ENCODE measurements at places on chromosomes 3 and 15. TPM values are rescaled to one million over a fixed set of nuclear protein-coding genes. Genes with fewer than 3 reads are reported as not detected.
A peak's percentile ranks its signal among the peaks of the same experiment; 100 is the strongest.

- no peak overlapping the region for H3K27ac ChIP-seq
- no peaks in the 10 kb centered on the region for H3K4me1 ChIP-seq
These were observed 21.4 kb downstream of the CCR1 start for GRCh38 chr3:46186471-46187340.

- H3K27me3 ChIP-seq, result no peaks in the 10 kb centered on the region
- H3K4me3 ChIP-seq, result peak overlapping the region; percentile 59
- no peaks in the 10 kb centered on the region for H3K4me1 ChIP-seq
- H3K27ac ChIP-seq, result no peak overlapping the region
- H3K36me3 ChIP-seq, result no peaks in the 10 kb centered on the region
These were observed 779 bp downstream of the GRIP2 start for GRCh38 chr3:14539384-14539741.

- H3K4me3 ChIP-seq, result no peak overlapping the region
- no peaks in the 10 kb centered on the region for H3K27me3 ChIP-seq
- H3K36me3 ChIP-seq, result no peaks in the 10 kb centered on the region
- H3K27ac ChIP-seq, result no peak overlapping the region
- DNase-seq, result no peak
- H3K4me1 ChIP-seq, result no peaks in the 10 kb centered on the region
These were observed 304.9 kb upstream of the ADAMTS9 start for GRCh38 chr3:64992530-64993285.

- H3K27me3 ChIP-seq, result no peaks in the 10 kb centered on the region
- H3K4me3 ChIP-seq, result no peak overlapping the region
- no peaks in the 10 kb centered on the region for H3K4me1 ChIP-seq
- no peak overlapping the region for H3K27ac ChIP-seq
These were observed 189.2 kb upstream of the LPP start for GRCh38 chr3:187964760-187965159.

GRCh38 chr15:63523306-63523990, 19.1 kb downstream of the USP3 start:
- DNase-seq, result no peak
- no peaks in the 10 kb centered on the region for H3K36me3 ChIP-seq
- H3K27ac ChIP-seq, result peak overlapping the region; percentile 69
- H3K4me1 ChIP-seq, result peaks cover 42% of the 10 kb centered on the region
- H3K27me3 ChIP-seq, result no peaks in the 10 kb centered on the region
- no peak overlapping the region for H3K4me3 ChIP-seq

DNA sequence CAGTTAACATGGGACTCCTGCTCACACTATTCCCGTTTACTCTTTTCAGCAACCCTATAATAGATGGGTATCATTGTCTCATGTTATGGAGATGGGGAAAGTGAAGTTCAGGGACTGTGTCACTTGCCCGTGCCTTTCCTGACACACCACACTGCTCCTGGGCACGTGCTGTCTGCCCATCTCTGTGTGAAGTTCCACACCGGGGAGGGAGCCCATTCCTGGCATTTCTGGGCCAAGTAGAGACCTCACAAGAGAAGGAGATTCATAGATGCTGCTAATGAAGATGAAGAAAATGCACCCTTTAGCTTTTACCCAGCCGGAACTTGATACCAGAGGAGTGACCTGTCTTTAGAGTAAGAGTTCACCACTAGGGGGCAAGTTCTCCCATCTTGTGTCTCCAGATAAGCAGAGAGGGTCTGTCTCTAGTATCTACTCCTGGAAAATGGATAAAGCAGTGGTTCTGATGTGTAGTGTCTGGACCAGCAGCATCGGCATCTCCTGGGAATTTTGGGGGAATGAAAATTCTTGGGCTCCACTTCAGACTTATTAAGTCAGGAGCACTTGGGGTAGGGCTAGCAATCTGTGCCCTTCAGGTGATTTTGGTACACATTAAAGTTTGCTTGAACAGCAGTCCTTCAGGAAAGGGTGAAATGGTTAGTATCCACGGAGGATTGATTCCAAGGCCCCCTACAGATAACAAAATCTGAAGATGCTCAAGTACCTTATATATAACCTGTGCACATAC, 2.0 kb upstream of the TOPBP1 start:
- H3K4me3 ChIP-seq, result no peak overlapping the region
- H3K4me1 ChIP-seq, result no peaks in the 10 kb centered on the region
- no peaks in the 10 kb centered on the region for H3K27me3 ChIP-seq
- no peak for DNase-seq

- H3K36me3 ChIP-seq, result no peaks in the 10 kb centered on the region
- no peak overlapping the region for H3K4me3 ChIP-seq
- H3K4me1 ChIP-seq, result no peaks in the 10 kb centered on the region
- no peak for DNase-seq
- no peaks in the 10 kb centered on the region for H3K27me3 ChIP-seq
These were observed 70.1 kb upstream of the CCK start for GRCh38 chr3:42336103-42336502.

DNA sequence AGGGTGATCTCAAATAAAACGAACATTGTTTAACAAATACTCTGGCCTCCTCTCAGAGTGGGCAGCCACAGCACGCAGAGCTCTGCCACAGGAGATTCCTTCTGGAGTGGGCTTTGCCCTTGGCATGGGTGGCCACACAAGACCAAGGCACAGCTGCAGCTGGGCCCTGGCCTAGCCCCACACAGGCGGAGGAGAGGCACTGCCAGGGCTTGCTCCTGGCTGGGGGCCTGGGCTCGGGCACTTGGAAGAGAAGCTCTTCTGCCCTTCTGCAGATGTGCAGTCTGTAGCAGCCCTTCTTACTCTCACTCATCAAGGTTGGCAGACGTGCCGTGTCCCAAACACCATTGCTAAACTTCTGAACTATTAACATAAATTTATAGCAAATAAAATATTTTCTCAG, 67.2 kb downstream of the CRTC3 start:
- no peak overlapping the region for H3K4me3 ChIP-seq
- no peaks in the 10 kb centered on the region for H3K27me3 ChIP-seq
- H3K27ac ChIP-seq, result peak overlapping the region; percentile 76
- peaks cover 5% of the 10 kb centered on the region for H3K36me3 ChIP-seq
- no peak for DNase-seq

- peak; percentile 66 for DNase-seq
- peaks cover 16% of the 10 kb centered on the region for H3K4me1 ChIP-seq
- no peak overlapping the region for H3K4me3 ChIP-seq
- H3K27ac ChIP-seq, result peak overlapping the region; percentile 95
- no peaks in the 10 kb centered on the region for H3K27me3 ChIP-seq
- peaks cover 42% of the 10 kb centered on the region for H3K36me3 ChIP-seq
These were observed 13.5 kb downstream of the SNX33 start for GRCh38 chr15:75661100-75661755.

DNA sequence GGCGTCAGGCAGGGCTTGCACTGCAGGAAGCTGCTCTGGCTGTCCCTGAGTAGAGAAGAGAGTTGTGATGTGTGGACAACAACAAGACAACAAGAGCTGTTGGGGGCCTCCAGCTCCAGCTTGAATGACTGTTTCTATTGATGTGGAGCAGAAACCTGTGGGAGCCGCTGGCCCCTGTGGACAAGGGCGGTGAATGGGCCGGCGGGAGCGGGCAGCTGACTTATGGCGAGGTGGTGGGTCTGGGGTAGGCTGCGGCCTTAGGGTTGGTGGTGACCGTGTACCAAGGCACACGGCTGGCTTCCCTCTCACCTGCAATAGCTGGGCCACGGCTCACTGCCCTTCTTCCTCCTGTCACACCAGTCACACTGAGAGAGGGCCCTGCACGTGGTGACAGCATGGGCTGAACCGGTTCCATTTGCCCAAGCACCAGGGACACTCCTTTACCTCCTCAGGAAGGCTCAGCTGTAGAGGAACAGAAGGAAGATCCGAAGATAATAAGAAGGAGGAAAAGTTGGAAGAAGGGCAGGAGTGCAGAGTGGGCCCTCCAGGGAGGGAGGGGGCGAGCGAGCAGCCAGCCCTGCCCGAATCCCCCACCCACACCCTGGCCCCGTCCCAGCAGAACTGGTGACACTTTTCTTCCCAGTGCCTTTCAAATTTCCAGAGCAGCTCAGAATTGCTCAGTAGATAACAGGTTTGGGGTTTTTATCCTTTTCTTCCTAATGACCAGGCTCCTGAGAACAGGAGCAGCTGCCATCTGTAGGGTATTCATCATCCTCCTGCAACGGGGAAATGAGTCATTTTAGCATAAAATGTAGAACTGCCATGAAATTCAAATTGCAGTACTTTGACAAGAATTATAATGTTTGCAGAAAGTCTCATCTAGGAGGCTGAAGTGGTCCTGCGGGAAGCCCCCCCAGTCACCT, 136.9 kb downstream of the TJP1 start:
- no peak overlapping the region for H3K4me3 ChIP-seq
- H3K36me3 ChIP-seq, result no peaks in the 10 kb centered on the region
- no peaks in the 10 kb centered on the region for H3K27me3 ChIP-seq
- H3K27ac ChIP-seq, result no peak overlapping the region
- no peak for DNase-seq

DNA sequence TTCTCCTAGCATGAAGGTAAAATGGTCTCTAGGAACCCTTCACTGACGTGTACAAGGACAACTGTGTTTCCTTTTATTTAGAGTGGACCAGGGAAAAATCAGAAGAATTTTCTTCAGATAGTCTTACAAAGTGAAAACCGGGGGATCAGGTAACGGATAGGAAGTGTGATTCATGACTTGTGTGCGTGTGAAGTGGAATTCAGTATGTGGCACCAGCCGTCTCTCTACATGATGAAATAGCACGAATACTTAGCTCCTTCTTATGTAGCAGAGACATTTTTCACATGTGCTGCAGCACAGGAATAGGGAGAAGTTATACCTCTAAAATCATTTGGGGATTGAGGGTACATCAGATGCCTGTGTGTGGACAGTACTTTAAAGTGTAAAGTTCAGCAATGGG, 159.2 kb downstream of the MEX3B start:
- H3K4me3 ChIP-seq, result no peak overlapping the region
- no peak overlapping the region for H3K27ac ChIP-seq
- DNase-seq, result no peak

GRCh38 chr3:46120983-46121382, 87.1 kb downstream of the CCR1 start:
- H3K27ac ChIP-seq, result no peak overlapping the region
- H3K4me3 ChIP-seq, result no peak overlapping the region
- H3K27me3 ChIP-seq, result no peaks in the 10 kb centered on the region
- H3K36me3 ChIP-seq, result no peaks in the 10 kb centered on the region

DNA sequence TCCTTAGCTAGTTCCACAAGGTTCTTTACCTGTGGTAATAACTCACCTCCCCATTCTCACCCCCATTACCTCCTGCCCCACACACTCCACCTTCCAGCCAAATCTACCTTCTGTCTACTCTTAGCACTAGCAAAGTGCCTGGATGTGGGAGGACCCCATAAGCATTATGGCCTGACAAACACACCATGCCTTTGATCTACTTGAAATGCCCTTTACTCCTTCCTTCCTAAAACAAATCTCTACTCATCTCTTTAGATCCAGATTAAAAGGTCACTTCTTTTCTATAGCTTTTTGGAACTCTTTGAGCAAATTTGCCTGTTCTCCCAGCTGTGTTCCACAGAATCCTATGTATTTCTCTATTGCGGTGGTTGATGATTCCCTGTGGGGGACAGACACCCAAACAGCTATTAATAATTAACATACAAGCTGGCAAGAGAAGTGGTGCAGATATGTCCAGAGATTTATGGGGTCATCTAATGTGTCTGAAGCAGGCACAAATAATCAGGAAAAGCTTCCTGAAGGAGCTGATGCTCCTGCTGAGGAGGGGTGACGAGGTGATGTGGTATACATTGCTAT, 34.0 kb downstream of the DGKG start:
- no peaks in the 10 kb centered on the region for H3K36me3 ChIP-seq
- H3K4me3 ChIP-seq, result no peak overlapping the region
- DNase-seq, result no peak
- H3K27me3 ChIP-seq, result no peaks in the 10 kb centered on the region
- H3K4me1 ChIP-seq, result no peaks in the 10 kb centered on the region

The ST8SIA2 gene
- not detected for total RNA-seq

The PARP15 gene
- total RNA-seq, result not detected

The FGF7 gene
- 31.4 TPM for total RNA-seq

The GOLGA8J gene
- 0.75 TPM for total RNA-seq

The PPCDC gene
- total RNA-seq, result 8.9 TPM

The LRRC49 gene
- 23.1 TPM for total RNA-seq

Measured in ascending aorta (tissue), 2 donors.